ENCODE measurements at places on chromosomes 12 and 14.
A peak's percentile ranks its signal among the peaks of the same experiment; 100 is the strongest.

- DNase-seq = no peak
These were observed 34.8 kb upstream of the FRMD6 start for GRCh38 chr14:51616724-51617409.

DNA sequence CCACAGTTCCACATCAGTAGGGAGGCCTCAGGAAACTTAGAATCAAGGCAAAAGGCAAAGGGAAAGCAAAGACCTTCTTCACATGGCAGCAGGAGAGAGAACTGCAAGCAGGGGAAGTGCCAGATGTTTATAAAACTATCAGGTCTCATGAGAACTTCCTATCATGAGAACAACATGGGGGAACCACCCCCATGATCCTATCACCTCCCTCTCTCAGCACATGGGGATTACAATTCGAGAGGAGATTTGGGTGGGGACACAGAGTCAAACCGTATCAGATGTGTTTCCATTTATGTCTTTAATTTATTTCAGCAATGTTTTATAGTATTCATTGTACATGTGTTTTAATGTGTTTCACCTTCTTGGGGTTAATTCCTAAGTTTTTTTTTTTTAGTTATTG is 25.8 kb downstream of the METAP2 start:
- no peak for DNase-seq

- no peak for DNase-seq
These were observed 59.3 kb downstream of the UNC79 start for GRCh38 chr14:93490001-93490400.

DNA sequence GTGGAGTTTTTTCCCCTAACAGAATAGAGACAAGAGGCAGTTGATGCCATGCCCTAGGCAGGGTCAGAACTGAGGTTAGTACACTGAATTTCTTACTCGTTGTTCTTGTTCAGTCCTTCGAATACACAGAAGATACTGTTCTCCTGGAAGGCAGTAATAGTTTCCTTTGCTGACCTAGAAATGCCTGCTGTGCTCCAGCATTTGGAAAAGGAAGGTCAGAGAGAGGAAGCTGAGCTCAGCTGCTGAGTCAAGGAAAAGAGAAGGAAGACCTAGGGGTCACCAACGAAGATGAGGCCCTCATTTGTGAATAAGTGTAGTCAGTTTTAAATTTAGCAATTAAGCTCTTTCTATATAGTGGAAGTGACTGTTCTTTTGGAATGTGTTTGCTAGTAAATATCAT is 100.1 kb downstream of the CRADD start:
- DNase-seq = no peak

- no peak for DNase-seq
These were observed 78.4 kb downstream of the FGD4 start for GRCh38 chr12:32477714-32478113.

GRCh38 chr14:71855399-71856036 is 76.7 kb upstream of the RGS6 start:
- peak; percentile 57 for DNase-seq

GRCh38 chr14:48023881-48024280 is 348.5 kb upstream of the MDGA2 start:
- DNase-seq = no peak

DNA sequence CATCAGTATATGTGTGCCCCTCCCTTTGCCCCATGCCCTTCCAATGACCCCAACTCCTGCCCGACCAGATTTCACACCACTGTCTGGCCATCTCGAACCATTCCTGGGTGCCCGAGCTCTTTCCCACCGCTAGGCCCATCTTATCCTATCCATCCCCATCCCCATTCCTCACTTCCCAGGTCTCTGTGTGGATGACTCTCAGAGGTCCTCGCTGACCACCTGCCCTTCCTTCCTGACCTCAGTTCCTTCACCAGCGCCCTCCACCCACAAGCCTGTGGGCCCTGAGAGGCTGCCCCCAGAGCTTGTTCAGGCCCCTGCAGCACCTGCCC is 49.1 kb downstream of the CYP46A1 start:
- DNase-seq = no peak

DNA sequence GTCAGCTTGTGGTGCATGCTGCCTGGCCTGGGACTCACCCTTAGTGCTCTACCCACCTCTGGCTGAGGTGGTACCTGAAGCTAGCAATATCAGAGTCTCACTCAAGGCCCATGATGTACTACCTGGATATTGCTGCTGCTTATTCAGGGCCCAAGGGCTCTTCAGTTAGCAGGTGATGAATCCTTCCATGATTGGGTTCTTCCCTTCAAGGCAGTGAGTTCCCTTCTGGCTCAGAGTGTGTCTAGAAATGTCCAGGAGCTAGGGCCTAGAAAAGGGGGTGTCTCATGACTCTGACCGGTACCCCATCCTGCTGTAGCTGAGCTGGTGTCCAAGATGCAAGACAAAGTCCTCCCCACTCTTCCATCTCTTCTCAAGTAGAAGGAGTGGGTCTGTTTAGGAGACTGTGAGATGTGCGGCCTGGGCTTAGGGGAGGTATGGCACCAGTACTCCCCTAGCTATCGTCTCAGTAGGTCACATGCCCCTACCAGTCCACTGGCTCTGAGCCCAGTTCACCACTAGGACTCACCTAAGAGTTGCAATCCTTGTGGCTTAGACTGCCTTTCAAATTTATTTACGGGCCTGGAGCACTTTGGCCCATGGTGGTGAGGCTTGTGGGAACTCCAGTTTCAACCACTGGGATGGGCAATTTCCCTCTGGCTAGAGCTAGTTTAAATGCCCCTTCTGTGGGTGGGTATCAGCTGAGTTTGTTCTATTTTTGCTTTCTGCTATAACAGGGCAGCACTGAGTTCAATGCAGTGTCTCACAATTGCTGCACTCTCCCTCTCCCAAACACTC is 12.2 kb downstream of the PRORP start:
- no peak for DNase-seq

GRCh38 chr14:88269806-88270420 is 53.2 kb downstream of the KCNK10 start:
- DNase-seq = no peak

DNA sequence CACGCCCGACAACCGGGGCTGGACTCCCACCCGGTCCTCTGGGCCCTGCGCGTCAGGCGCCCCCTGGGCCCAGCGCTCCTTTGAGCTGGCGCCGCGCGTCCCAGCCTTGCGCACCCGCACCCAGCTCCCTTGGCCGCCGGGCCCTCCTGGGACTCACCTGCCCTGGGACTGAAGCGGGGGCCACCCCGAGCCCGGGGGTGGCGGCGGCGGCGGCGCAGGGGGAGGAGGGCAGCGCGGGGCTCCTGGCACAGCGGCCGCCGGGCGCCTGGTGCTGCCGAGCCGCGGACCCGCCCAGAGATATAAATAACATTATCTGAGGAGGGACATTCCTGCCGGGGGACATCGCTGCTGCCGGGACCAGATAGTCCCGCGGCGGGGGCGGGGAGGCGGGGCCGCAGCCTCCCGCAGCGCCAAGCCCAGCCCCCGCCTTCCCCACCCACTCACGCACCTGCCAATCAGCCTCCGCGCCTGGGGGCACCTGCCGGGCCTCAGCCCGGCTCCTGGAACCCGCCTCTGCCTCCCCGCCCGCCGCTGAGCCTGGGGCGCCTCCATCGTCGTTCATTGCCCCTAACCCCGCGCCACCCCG is at the start of gene SPTB:
SPTB (minus strand) TSS at position 273 of the 586 bp plus-strand sequence. CDS start 56,813 bp downstream, outside the sequence.
- peak; percentile 76 for DNase-seq

DNA sequence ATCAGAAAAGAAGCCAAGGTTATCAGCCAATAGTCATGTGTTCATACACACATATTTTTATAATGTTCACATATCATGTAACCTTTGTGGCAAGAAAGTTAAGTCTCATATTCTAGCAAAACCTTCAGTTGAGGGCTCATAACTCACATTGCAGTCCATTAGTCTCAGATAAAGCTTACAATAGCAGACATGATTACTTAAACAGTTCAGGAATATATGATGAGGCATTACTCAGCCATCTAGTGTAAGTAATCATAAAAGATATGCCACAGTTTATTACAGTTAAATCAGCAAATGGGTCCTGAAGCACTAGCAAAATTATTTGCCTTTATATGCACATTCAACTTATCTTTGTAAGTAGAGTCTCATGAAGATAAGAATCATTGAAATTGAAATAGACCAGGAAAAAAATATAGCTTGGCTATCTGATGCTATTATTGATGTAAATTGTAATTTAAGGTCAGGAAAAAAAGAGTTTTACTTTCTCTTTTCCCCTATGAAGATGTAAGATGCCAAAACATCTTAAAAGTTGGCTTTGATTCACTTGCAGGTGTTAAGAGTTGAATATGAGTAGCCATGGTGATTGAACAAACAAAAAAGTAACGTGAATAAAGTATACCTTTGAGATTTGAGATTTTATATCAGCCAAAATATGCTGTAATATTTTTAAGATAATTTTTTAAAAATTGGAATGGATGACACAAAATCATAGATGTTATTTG is 537.0 kb downstream of the SLC6A15 start:
- no peak for DNase-seq
